Stimulated activated CD8-positive, alpha-beta memory T cell treated with anti-CD3 and anti-CD28 coated beads, Interleukin-4, amount 100 ng/mL, for 4 hours (primary cell): ENCODE measurements at places on chromosomes 1 and 21.

GRCh38 chr1:12200208-12200607, 29.6 kb upstream of the VPS13D start:
- DNase-seq, result no peak

- no peak for DNase-seq
Observed at GRCh38 chr1:22196041-22196440, 53.1 kb upstream of the WNT4 start.

- no peak for DNase-seq
Observed at GRCh38 chr1:24421502-24421901, 5.9 kb downstream of the NIPAL3 start.

GRCh38 chr1:190353538-190354101, 124.0 kb downstream of the BRINP3 start:
- no peak for DNase-seq

DNA sequence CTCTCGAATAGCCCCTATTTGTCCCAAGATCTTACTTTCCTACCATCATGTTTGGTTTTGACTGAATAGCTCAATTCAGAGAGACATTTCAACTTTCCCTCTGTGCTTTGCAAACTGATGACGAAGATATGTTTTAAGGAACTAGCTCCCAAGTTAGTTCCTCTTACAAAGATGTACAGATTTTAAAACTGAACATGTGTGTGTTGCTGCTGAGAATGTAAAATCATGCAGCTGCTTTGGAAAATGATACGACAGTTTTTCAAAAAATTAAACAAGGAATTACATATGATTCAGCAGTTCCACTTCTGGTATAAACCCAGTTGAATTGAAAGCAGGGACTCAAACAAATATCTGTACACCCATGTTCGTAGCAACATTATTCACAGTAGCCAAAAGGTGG, 33.6 kb downstream of the KIF26B start:
- DNase-seq, result no peak

- DNase-seq, result no peak
Observed at GRCh38 chr1:240577095-240577494, 34.9 kb downstream of the GREM2 start.

GRCh38 chr1:229582011-229582694, 23.6 kb upstream of the ABCB10 start:
- DNase-seq, result no peak

DNA sequence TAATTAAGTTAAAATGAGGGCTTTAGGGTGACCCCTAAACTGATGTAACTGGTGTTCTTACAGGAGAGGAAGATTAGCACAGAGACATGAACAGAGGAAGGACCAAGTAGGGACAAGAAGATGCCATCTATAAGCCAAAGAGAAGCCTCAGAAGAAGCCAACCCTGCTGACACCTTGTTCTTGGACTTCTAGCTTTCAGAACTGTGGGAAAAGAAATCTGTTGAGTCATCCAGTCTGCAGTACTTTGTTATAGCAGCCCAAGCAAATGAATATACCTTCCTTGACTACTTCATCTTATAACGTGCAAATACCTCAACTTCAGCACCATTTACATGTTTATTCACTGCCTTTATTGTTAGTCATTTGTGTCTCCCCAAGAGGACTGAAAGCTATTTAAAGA, 3.4 kb downstream of the ZBTB21 start:
- no peak for DNase-seq

DNA sequence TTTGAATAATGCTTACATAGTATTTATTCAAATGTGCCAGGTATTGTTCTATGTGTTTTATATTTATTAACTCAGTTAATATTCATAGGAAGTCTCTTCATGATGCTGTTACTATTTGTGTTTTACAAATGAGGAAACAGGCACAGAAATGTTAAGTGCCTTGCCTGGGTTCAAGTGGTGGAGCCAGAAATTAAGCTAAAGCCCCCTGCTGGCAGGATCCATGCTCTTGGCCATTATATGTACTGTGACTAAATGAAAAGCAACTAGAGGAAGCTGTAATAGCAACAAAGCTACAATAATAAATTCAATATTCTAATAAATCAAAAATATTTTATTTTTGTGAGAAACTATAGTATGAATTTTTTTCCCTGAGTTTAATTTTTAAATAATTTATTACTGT, 30.0 kb downstream of the IARS2 start:
- no peak for DNase-seq

- no peak for DNase-seq
Observed at GRCh38 chr1:93905734-93906133, 3.5 kb downstream of the GCLM start.

GRCh38 chr1:2130871-2131289, 63.7 kb downstream of the FAAP20 start:
- no peak for DNase-seq

DNA sequence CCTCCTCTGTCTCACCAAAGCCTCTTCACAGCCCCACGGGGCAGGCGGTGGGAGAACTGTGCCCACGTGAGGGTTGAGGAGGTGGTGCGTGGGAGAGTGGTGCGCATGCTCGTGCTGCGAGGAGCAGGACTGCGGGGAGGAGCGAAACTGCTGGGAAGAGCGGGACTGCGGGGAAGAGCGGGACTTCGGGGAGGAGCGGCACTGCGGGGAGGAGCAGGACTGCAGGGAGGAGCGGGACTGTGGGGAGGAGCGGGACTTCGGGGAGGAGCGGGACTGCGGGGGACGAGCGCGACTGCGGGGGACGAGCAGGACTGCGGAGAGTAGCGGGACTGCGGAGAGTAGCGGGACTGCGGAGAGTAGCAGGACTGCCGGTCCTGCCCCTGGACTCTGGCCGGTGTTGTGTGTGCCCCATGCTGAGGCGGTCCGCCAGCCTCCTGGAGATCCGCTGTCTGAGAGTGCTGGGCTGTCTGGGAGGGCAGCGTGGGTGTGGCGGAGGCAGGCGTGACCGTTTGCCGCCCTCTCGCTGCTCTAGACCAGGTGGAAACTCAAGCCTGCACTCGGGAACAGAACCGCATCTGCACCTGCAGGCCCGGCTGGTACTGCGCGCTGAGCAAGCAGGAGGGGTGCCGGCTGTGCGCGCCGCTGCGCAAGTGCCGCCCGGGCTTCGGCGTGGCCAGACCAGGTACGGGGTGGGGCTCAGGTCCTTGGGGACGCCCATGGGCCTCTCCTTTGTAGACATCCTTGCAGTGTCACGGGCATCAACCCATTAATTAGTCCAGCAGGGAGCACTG, 24.6 kb downstream of the TNFRSF1B start:
- no peak for DNase-seq

- DNase-seq, result no peak
Observed at GRCh38 chr21:46459356-46460112, 843 bp downstream of the DIP2A start.
